Naive thymus-derived CD8-positive, alpha-beta T cell (primary cell): ENCODE measurements at places on chromosomes 13 and 19.
A peak's percentile ranks its signal among the peaks of the same experiment; 100 is the strongest.

GRCh38 chr13:83166550-83166949 is 715.7 kb downstream of the SLITRK1 start:
- no peak for DNase-seq

GRCh38 chr19:58356766-58357480 is 3.6 kb upstream of the A1BG start:
- DNase-seq = no peak

DNA sequence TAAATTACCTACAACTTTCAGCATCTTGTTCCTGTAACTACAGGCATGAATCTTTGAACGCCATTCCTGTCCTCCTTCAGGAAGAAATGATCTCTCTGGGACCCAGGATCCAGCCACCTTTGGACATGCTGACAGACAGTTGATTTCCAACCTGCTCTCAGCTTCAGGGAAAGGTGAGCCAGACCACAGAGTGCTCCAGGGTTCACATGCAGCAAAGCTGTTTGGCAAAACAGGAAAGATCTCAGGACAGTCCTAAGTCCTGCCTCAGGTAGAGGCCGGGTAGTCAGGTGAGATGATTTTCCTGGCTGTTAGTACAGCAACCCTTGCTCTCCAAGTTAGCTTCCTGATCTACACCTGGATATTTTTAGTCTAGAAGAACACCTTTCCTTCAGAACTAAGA is 9.1 kb downstream of the SLC15A1 start:
- no peak for DNase-seq

GRCh38 chr13:58619396-58620113 is 988.0 kb downstream of the PCDH17 start:
- DNase-seq = no peak

- DNase-seq = no peak
These were observed 12.5 kb downstream of the FZR1 start for GRCh38 chr19:3518659-3519058.

DNA sequence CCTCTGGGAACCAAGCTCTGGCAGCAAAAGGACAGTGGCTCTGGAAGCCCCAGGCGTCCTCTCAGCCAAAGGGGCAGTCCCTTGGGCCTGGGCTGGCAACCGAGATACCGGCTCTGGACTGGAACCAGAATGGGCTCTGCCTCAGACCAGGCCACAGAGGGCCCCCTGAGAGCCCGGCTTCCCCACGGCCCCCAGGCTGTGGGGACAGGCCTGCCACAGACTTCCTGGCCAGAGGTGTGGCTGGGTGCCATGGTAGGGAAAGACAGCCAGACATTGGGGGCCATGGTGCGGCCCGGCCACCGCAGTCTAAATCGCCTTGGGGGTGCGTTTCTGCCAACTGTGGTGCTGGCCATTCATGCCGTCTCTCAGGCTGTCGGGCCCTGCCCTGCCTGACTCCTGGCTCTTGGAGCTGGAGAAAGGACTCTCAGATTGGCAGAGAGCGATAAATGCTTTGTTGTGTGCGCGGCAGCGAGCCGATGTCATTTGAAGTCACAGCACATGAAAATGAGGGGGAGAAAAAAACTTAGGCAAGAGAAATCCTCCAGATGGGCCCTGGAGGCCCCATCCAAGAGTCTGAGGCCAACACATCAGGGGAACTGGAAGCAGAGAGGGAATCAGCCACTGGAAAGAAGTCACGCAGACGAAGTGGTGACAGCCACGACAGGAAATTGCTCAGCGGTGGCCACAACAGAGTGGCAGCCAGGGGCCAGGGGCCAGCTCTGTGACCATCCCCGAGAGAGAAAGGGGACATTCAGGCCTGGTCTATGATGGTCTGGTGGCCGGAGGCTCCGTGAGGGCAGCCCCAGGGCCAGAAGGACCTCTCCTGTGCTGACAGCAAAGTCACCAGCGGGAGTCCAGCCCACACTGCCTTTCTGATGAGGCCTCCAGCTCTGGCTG is 26.5 kb downstream of the SH3GL1 start:
- DNase-seq = no peak

- no peak for DNase-seq
These were observed 275.4 kb upstream of the OBI1 start for GRCh38 chr13:78934336-78934735.

- DNase-seq = no peak
These were observed 86.7 kb downstream of the DNAJC15 start for GRCh38 chr13:43110036-43110435.

DNA sequence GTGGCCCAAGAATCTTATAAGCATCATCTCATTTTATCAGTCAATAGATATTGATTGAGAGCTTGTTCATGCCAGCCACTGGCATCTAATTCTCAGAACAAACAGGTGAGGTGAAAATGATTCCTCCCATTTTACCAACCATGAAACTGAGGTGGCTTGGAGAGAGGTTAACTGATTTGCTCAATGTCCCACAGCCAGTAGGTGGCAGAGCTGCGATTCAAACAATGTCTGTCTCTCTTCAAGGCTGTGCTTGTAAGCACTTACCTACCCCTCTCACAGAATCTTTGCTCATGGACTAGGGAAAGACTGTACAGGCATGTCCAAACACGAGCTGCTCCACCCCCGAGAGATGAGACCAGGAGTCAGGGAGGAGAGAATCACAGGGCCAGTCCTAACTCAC is 21.5 kb upstream of the GSX1 start:
- no peak for DNase-seq

GRCh38 chr19:58038688-58039204 is 4.9 kb downstream of the ZSCAN1 start:
- DNase-seq = no peak

GRCh38 chr19:42099336-42099925 is 23.5 kb downstream of the ZNF574 start:
- no peak for DNase-seq

DNA sequence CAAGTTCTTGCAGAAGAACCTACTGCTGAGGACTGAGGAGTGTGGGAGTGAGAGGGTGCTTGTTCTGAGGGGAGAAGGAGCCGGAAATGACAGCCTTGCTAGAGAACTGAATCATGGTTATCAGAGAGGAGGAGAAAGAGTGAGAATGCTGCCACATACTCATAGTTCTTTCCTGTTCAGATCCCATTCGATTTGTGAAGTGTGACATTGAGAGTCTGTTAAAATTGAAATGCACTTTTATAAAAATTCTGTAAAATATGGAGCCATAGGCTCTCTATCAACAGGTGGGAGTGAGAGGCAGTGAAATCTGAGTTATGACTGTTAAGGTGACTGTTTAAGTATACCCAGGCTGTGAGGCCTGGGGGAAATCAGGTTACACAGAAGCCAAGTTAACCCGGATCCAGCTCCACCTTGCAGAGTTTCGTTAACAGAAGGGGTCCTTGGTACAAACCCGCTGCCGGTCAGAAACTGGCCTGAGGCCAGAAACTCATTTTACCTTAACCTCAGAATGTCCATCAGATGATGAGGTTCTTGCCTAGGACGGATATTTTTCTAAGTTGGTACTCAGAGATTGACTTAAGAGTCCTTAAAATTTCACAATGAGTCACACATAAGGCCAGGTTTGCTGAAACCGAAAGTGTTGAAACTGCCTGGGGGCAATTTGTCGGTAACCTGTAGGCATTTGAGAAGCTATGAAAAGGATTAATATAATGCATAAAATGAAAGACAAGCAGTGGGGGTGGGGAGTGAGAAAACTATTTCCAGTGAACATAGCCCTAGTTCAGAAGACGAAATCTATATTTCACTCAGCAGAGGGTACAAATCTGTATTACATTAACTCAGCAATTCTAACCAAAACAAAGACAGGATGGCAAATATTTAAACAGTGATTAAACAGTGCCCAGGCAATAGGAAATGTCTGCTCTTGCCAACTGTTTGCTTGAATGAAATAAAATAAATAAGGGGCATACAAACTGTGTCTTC is 350.5 kb downstream of the KCNRG start:
- DNase-seq = no peak

- DNase-seq = no peak
These were observed 1500.4 kb upstream of the MIR17HG start for GRCh38 chr13:89846926-89847585.

GRCh38 chr19:2512523-2513431 is 36.9 kb downstream of the GADD45B start:
- no peak for DNase-seq

- DNase-seq = no peak
These were observed 17.0 kb downstream of the RXFP2 start for GRCh38 chr13:31756346-31756745.

DNA sequence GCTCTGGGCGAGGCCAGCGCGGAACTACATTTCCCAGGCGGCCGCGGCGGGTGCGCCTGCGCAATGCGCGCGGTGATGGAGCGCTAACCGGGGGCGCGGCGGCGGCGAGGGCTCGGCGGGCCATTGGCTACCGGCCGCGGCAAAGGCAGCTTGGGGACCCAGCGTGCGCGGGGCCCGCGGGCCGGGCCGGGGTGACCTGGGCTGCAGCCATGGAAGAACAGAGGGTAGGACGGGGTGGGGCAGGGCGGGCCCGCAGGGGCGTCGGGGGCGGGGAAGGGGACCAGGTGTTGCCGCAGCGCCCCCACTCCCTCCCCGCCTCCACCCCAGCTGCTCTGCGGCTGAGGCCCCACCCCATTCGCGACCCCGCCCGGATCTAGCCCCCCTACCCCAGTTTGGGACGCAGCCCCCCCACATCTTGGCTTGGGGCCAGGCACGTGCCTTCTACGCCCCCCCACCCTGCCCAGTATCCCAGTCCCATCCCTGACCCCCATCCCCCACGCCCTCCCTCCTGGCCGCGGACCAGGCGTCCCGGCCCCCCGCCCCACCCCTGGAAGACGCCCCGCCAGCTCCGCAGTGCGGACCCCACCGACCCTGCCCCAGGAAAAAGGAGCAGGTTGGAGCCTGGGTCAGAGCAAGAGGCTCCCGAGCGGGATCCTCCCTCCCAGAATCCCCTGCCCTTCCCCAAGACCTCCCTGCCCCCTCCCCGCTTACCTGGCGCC is at the start of gene FSD1:
FSD1 (plus strand) TSS at position 61 of the 719 bp plus-strand sequence; CDS start at position 210, 149 bp downstream.
- peak; percentile 45 for DNase-seq

GRCh38 chr13:39196965-39197646 is 158.8 kb downstream of the NHLRC3 start:
- no peak for DNase-seq

DNA sequence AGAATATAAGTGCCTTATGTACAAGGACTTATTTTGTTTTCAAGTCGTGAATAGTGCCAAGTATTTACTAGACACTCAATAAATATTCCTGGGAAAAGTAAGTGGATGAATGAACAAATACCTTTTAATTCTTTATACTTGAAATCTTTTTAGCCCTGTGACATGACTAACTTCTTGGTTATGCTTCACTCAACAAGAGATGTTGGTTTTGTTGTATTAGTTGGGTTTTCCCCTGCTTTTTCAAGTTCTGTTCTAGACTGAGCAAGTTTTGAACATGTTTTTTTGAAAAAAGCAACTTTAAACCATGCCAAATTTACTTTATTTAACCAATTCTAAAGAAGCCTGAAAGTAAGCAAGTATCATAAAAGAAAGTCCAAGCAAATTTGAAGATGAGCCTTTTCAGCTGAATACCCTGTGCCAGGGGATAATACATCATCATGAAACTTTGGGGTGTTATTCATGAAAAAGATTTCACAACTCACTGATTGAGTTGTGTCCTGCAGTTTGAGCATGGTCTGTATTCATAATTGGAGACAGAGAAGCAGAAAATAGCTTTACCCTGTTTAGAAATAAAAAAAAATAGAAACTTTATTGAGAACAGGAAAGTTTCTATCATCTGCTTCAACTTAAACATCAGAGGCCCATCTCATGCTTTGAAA is 11.1 kb downstream of the LMO7 start:
- no peak for DNase-seq

- no peak for DNase-seq
These were observed 40.4 kb downstream of the MLLT1 start for GRCh38 chr19:6239401-6239844.

- DNase-seq = no peak
These were observed 4.2 kb upstream of the JSRP1 start for GRCh38 chr19:2260341-2260805.

DNA sequence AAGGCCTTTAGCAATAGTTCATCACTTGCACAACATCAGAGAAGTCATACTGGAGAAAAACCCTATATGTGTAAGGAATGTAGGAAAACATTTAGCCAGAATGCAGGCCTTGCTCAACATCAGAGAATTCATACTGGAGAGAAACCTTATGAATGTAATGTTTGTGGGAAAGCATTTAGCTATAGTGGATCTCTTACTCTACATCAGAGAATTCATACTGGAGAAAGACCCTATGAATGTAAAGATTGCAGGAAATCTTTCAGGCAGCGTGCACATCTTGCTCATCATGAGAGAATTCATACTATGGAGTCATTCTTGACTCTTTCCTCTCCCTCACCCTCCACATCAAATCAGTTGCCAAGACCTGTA is 19.8 kb downstream of the ZNF583 start:
- DNase-seq = no peak

GRCh38 chr19:57338877-57339276 is 12.2 kb upstream of the ZNF304 start:
- no peak for DNase-seq

DNA sequence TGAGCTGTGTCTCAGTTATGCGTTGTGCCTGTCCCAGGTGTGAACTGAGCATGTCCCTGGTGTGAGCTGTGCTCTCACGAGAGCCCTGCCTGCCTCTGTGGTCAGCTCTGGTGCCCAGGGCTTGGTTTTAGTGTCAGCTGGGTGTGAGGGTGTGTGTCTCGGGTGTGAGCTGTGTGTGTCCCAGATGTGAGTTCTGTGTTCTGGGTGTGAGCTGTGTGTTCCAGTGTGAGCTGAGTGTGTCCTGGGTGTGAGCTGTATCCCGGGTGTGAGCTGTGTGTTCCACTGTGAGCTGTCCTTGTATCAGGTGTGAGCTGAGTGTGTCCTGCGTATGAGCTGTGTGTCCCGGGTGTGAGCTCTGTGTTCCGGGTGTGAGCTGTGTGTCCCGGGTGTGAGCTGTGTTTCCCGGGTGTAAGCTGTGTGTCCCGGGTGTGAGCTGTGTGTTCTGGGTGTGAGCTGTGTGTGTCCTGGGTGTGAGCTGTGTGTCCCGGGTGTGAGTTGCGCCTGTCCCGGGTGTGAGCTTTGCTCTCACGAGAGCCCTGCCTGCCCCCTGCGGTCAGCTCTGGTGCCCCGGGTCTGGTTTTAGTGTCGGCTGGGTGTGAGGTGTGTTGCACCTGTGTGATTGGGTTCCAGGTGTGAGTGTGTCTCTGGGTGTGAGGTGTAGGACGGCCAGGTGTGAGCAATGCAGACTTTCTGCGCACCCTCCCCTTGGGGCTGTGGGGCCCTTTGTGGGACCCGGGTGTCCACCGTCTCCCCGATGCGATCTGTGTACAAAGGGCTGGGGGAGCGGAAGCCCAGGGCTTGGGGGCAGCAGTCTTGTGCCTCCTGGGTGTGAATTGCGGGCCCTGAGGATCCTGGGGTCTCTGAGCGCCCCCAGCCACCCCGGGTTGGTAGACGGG is 7.1 kb upstream of the PEAK3 start:
- no peak for DNase-seq

GRCh38 chr13:111555268-111555808 is 234.9 kb downstream of the TEX29 start:
- no peak for DNase-seq

DNA sequence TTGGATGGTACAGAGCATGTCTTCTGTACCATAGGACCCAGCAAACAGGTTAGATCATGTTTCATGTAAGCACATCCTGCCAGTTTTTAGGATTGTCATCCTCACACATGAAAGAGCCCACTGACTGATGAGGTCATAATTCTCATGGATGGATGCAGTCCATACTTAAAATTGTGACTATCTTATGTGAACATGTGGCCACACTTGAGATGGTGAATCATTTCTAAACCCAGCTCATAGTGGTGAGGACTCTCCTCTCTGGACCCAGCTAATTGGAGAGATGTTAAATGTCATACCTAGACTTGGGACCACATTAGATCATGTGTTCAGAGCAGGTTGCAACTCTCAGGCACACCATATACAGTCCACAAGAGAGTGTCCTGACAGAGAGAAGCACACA is 24.8 kb upstream of the ZNF254 start:
- DNase-seq = no peak

- DNase-seq = peak; percentile 84
These were observed 32.0 kb upstream of the EPHX3 start for GRCh38 chr19:15264061-15264932.
